ENCODE measurements at places on chromosomes 3 and 15.

DNA sequence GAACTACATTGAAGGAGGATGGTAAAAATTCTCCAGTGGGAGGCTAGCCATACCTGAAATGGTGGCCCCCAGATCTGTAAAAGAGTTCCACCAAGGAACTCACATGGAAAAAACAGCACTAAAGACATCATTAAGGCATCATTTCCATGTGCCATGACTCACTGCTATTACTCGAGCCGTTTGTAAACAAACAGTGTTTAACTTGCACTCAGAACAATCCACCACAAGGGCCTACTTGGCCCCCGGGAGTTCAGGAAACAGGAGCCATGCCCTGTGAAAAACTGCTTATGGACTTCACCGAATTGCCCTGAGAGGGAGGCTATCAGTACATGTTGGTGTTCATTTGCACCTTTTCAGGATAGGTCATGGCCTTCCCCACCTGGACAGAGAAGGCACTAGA lies 18.2 kb downstream of the CCR4 start:
- DNase-seq: no peak

DNA sequence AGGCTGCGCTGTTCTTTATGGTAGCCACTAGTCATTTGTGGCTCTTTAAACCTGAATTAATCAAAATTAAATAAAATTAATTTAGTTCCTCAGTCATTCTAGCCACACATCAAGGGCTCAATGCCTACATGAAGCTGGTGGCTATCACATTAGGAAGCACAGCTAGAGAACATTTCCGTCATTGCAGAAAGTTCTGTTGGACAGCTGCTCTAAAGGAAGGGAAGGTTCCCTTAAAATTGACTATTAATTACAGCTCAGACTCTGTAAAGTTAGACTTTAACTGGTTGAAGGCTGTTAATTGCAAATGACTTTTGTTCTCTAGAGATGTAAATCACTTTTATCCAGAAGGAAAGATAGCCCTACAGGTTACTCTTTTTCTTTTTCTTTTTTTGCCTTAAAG lies 202.7 kb upstream of the ADAMTS9 start:
- DNase-seq: no peak

GRCh38 chr3:41234823-41235721 lies 35.8 kb downstream of the CTNNB1 start:
- DNase-seq: no peak

DNA sequence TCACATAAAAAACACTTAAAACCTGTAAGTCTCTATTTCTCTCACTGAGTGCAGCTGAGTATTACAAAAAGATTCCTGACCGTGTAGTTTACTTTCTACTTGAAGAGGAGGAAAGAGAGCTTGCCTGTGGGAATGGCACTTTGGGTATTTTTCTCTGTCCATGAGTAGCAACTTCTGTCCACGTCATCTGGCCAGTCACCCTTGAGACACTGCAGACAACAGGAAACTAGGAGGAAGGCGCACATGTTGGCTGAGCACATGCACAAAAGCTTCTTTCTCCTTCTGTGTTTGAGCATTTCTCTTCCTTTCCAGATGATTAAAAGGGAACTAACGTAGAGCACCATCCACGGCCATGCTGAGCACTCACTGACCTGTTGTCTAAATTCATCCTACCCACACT lies 19.7 kb downstream of the STARD5 start:
- no peak for DNase-seq

GRCh38 chr3:13233487-13234485 lies 160.6 kb upstream of the IQSEC1 start:
- DNase-seq: no peak

DNA sequence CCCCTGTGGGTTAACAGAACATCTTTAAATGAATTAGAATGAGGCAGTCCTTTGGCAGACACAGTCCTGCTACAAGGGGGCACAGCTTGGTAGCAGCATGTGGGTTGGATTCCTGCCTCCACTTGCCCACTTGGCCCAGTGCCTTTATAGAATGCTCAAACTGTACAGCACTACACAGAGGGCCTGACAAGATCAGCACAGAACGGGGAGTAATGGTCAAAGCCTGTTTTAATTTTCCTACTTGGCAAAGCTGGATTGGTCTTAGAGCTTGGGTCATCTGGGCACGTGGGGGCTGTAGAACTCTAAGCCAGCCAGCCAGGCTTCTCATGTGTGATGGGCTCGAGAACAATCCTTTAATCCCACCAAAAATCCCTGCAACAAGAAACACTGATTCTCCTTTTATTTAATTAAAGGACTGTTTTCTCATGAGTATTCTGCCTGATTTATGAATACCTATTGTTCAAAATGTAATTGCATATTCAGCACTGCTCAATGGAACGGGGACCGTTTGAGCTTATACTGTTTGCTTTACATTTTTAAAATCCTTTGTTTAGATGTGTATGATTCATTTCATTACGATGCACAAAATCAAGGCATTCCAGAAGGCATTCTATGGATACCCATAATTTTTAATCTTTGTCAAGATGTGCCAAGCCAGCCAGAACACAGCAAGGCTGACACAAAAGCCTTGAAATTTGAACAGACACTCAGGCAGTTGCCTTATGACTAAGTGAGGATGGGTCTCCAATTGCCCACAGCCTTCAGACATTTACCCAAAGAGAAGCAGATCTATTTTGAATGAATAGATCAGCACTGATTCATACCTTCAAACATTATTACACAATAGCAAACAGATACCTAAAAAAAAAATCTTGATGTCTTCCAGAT lies 249.3 kb upstream of the TGFBR2 start:
- no peak for DNase-seq

DNA sequence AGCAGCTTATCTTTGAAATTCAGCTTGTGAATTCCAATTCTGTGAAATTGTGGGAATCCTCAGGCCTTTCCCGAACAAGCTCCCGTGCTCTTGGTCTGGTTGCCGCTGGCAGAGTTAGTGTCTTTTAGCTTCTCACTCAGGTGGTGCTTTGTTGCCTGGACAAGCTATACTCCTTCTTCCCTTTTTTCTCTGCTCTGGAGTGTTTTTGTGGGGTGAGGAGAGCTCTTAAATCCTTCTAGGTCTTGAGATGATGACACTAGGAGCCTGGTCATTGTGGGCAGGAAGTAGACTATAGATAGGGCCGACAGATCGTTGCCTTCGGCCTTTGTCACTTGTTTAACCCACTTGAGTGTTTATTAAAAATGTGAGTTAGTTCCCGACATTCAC lies 93.8 kb downstream of the SLCO3A1 start:
- DNase-seq: no peak

- no peak for DNase-seq
Measured at GRCh38 chr3:98026425-98027084, 8.6 kb downstream of the GABRR3 start.

DNA sequence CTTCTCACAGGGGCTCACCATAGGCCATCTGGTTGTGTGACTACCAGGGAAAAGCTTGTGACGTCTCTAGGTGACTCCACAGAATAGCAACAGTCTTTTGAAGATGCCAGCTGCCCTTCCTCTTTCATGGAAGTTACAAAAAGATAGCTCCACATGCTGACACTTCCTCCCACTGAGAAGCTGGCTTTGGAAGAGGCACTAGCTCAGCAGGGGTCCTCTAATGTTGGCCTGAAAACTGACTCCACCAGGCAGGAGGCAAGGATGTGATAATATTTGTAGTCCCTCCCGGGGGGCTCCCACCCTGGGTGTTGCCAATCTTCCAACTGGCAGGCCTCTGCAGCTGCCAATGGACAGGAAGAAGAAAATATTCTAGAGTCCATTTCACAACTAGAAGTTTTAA lies 343.5 kb downstream of the NEK10 start:
- DNase-seq: no peak

- DNase-seq: no peak
Measured at GRCh38 chr3:125200731-125201139, 11.8 kb downstream of the SLC12A8 start.

DNA sequence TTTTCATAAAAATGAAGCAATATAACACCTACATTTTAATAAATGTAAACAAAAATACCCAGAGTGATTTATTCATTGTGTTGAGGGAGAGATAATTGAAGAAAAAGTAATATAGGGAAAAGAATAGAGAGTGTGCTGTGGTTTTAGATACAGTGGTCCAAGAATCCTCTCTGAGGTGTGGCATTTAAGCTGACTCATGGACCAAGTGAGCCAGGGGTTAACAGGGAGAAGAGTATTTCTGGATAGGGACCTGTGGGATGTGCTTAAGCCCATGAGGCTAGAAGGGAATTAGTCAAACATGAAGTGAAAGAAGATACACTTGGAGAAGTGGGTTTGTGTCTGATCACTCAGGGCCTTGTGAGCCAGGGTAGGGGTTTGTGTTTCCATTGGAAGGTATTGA lies 680.7 kb upstream of the GRM7 start:
- no peak for DNase-seq

DNA sequence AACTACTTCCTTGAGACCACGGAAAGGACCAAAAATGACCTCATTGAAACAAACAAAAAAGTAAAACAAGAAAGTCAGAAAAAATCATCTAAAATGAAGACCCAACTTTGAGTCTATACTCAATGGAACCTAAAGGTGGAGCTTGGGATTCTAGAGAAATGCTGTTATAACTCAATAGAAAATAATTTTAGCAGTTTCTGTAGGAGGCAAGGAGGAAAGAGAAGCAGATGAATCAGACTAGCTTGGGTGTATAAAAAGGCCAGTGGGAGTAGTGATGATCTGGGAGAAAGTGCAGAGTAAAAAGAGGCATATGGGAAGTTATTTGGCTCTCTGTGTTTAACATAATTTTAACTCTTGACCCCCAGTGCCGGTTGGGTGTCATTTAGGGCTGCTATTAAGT lies 94.4 kb downstream of the TMCO5A start:
- no peak for DNase-seq

DNA sequence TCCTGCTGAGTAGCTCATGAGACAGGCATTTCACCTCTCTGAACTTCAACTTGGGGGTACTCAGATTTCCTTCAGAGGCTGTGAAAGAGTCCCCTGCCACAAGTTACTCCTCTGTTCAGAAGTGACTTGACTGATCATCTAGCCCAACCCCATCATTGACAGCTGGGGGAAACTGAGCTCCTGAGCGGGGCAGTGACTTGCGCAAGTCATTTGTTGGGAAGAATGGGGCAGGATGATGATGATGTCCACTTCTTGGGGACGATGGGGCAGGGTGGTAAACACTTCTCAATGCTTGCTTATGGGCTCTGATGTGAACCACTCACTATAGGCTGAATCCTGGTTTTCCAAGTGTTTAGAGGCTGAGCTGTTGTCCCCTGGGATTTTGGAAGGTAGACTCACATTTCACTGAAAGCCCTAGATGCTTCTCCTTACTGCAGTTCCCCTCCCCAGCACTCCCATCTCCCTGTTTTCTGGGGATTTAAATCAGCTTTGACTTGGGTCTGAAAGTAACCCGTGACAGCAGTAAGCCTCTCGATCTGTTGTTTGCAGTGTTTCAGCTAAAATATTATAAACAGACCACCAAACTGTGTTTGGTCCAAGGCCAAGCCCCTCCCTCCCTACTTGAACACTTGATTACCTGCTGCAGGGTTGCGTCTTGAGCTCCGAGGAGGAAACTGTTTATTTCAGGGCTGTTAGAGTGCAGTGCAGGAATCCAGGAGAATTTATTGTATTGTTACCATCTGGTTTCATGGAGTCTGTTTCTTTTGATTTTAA lies 25.1 kb downstream of the SMAD3 start:
- DNase-seq: no peak

DNA sequence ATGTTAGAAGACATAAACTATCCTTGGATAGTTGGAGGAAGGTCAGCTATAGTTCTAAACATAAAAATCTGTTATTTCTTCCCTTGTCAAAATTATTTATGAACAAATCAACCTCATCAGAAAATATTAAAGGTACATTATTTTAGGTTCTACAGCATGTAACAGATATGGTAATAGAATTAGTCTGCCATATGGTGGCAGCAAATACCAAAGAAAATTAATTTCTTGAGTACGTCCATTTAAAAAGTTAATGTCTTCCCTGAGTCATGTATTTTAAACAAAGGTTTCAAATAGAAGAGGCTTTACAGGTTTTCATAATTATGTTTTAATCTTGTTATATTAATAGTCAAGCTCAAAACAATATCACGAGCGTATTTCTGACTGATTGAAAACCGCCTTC lies 17.9 kb upstream of the ANKRD28 start:
- DNase-seq: no peak

- DNase-seq: no peak
Measured at GRCh38 chr3:191379446-191379845, 49.1 kb upstream of the UTS2B start.

GRCh38 chr15:72365844-72366243 lies 10.0 kb downstream of the HEXA start:
- DNase-seq: no peak

- DNase-seq: no peak
Measured at GRCh38 chr15:39451871-39452270, 129.0 kb upstream of the THBS1 start.

- DNase-seq: no peak
Measured at GRCh38 chr3:99111235-99111634, 209.7 kb upstream of the DCBLD2 start.

DNA sequence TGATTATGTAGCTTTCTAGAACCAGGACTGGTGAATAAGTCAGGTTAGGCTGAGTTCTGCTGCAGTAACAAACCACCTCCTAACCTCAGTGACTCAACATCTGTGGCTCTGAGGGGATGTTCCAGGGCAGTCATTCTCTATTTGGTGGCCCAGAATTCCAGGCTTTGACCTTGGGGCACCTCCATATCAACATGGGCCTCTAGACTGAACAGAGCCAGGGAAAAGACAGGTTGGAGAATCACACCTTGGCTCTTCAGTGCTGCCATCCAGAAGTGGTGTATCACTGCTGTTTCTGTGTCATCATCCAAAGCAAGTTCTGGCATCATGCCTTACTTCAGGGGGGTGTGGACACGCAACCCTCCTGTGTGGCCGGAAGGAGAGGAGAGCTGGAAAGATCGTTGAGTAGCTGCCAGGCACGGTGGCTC lies 15.3 kb downstream of the ZBTB47 start:
- no peak for DNase-seq

DNA sequence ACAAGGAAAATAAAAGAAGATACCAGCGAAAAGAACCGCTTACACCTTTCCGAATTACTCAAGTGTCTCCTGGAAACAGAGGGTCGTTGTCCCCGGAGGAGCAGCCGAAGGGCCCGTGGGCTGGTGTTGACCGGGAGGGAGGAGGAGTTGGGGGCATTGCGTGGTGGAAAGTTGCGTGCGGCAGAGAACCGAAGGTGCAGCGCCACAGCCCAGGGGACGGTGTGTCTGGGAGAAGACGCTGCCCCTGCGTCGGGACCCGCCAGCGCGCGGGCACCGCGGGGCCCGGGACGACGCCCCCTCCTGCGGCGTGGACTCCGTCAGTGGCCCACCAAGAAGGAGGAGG lies 325 bp downstream of the ALCAM start:
- DNase-seq: peak; percentile 17

GRCh38 chr3:131976448-131976847 lies 58.4 kb downstream of the CPNE4 start:
- no peak for DNase-seq

DNA sequence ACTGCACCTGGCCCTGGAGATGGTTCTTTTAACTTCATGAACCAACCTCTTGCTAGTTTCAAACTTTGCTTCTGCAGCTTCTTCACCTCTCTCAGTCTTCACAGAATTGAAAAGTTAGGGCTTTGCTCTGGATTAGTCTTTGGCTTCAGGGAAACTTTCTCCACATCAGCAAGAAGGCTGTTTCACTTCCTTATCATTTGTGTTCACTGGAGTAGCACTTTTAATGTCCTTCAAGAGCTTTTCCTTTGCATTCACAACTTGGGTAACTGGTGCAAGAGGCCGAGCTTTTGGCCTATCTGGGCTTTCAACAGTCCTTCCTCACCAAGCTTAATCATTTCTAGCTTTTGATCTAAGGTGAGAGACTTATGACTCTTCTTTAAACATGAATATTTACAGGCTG lies 15.7 kb upstream of the TM2D3 start:
- no peak for DNase-seq

Measured in prostate gland (tissue), 2 donors.